ENCODE measurements at places on chromosomes 5 and 9. TPM values are rescaled to one million over a fixed set of nuclear protein-coding genes. Genes with fewer than 3 reads are reported as not detected.

- DNase-seq, result no peak
These were observed 44.7 kb upstream of the PCSK5 start for GRCh38 chr9:75845806-75846205.

GRCh38 chr9:133060417-133060841 is 1.4 kb upstream of the CEL start:
- no peak for DNase-seq

- no peak for DNase-seq
These were observed 316.0 kb upstream of the DMAC1 start for GRCh38 chr9:8115570-8115969.

DNA sequence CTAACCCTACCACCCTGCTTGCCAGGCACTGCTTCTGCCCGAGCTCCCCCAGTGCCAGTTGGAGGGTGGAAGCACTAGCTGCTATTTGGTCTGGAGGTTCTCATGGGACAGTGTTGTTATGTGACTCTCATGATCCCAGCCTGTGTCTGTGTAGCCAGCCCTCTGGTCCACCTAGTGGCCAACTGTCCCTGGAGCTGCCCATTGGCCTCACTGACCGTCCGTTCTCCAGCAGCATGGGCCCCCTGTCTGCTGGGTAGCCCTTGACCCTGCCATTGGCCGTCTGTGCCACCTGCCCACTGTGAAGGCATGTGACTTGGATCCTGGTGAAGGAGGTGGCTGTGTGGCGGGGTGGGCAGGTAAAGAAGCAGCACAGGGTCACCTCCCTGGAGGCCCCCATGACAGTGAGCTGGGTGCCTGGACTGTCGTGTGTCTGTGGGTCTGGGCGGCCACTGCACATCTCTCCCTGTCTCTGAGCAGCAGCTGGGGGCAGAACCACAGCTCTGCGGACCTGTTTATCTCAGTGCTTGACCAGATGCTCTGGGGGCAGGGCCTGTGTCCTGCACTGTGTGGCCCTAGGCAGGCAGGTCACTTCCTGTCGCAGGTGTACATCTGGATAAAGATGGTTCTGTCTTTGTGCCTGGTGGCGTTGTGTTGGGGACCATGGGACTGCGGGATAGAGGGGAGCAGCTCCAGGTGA is 11.4 kb downstream of the PHF2 start:
- DNase-seq, result no peak

Gene IL5
- polyA plus RNA-seq, result not detected
